NCI-H1694 treated with DMSO at 0.1 percent for 48 hours (cell line): ENCODE measurements at places on chromosomes 12 and 14.

DNA sequence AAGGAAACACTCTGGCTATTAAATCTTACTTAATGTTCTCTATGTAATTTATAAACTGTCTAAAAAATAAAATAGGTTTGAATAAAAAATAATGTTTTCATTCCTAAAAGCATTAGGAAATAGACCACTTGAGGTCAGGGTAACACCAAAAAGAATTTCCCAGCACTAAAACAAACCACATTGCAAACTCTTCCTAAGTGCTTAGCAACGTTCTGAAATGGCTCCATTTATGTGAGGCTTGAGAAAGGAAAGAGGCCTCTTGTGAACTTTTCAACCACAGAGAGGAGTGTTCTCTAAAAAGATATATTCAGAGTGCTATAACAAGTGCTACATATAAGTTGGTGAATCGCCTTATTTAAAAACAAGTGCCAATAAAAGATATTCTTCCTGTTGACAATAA lies 42.7 kb downstream of the ALX1 start:
- no peak for DNase-seq

GRCh38 chr12:132115500-132115899 lies 28.6 kb downstream of the DDX51 start:
- no peak for DNase-seq

- no peak for DNase-seq
Measured at GRCh38 chr14:74508292-74508731, 14.7 kb downstream of the ISCA2 start.

- DNase-seq = no peak
Measured at GRCh38 chr14:68426661-68427549, 366.0 kb downstream of the ZFP36L1 start.

- DNase-seq = no peak
Measured at GRCh38 chr12:116241157-116241759, 36.2 kb downstream of the MED13L start.

- no peak for DNase-seq
Measured at GRCh38 chr14:104323551-104324175, 185.3 kb downstream of the KIF26A start.

GRCh38 chr14:72568296-72568992 lies 325.5 kb downstream of the DPF3 start:
- DNase-seq = no peak
